ENCODE measurements at places on chromosomes 6 and 20. TPM values are rescaled to one million over a fixed set of nuclear protein-coding genes. Genes with fewer than 3 reads are reported as not detected.

Gene TMC2
- total RNA-seq = 0.12 TPM

Gene COL9A3
- total RNA-seq = 113 TPM

Gene SPACA1
- not detected for total RNA-seq

Gene BCKDHB
- 29.2 TPM for total RNA-seq

Gene FAM209B
- not detected for total RNA-seq

Gene EBF4
- total RNA-seq = 0.66 TPM

Gene PPT2
- total RNA-seq = 12.5 TPM

Gene MAVS
- total RNA-seq = 21.9 TPM

Gene BCAS1
- not detected for total RNA-seq

Gene DOP1A
- 18.6 TPM for total RNA-seq

Gene RIMS4
- total RNA-seq = 39.7 TPM

Gene ANGPT4
- 0.17 TPM for total RNA-seq

GRCh38 chr6:110823146-110823545 is 7.9 kb upstream of the CDK19 start:
- no peaks in the 10 kb centered on the region for H3K27me3 ChIP-seq
- no peaks in the 10 kb centered on the region for H3K4me1 ChIP-seq
- DNase-seq = no peak
- H3K36me3 ChIP-seq = no peaks in the 10 kb centered on the region
- no peak overlapping the region for H3K4me3 ChIP-seq

DNA sequence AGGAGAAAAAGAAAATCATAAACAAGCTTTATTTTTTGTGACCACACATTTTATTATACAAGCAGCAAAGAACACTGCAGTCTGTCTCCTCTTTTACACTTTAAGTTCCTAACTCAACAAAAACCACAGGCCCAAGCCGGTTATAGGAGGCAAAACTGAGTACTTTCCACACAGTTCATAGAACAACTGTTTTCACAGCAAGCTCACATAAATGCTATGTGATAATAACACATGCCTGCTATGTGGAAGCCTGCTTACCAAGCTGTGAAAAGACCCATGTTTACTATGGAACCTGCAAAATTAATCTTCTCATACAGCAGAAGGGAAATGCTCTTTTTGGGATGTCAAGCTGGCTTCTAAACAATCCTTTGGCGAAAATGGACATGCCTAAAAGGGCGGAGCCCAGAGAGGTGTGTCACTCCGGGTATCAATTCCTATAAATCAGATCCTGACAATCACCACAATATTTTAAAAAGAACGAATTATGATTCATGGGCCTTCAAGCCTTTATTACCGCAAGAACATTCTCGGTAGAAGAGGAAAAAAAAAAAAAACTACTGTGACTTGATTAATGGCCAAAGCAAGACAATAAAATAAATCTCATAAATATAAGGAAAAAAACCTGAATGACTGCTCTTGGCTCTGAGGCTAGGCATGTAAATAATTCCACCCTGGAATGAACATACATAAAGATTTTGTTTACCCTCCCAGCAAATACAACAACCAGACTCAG is 2.6 kb downstream of the TRERF1 start:
- H3K36me3 ChIP-seq = no peaks in the 10 kb centered on the region
- DNase-seq = no peak
- H3K4me3 ChIP-seq = peak overlapping the region; percentile 97

DNA sequence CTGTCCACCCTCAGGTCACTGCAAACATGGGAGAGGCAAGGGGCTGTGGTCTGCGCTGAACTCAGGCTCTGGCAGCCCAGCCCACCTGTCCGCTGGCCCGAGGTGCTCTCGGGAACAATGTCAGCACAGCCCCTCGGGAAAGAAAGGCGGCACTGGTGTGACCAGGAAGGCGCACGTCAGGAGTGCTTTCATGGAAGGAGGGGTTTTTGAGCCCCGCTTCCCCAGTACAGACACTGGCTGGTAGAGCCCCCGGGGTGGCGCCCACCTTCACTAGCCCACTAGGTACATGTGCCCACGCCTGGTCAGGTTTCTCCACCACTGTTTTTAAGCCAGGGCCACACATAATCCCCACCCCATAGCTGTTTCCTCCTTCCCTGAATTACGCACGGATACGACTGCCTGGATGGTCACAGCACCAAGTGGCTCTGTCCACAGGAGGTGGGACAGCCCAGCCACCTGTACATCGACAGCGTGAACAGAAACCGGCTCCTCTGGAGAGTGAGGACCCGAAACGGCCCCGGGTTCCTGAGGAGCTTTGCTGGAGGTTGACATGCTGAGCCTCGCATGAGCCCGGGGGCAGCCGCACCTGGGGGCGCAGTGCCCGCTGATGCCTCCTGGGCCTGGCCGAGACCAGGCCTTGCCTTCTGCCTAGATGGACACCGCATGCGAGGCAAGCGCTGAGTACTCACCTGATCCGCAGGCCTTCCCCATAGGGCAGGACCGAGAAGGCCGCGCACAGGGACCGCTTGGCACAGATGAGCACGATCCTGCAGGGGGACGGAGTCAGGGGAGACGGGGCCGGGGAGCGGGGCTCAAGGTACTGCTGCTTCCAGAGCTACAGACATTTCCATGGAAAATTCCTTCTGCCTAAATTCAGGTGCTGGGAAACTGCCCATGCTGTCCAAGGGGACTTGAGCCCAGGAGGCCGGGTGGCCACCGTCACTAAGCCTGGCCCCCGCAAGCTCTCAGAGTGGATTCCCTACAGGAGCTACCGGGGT is 7.6 kb downstream of the RPS21 start:
- no peak overlapping the region for H3K4me3 ChIP-seq
- DNase-seq = no peak
- no peaks in the 10 kb centered on the region for H3K4me1 ChIP-seq

- H3K4me3 ChIP-seq = no peak overlapping the region
- no peaks in the 10 kb centered on the region for H3K4me1 ChIP-seq
- DNase-seq = no peak
- no peaks in the 10 kb centered on the region for H3K27me3 ChIP-seq
- H3K27ac ChIP-seq = no peak overlapping the region
Observed at GRCh38 chr6:105608711-105609374, 206.0 kb upstream of the PREP start.

DNA sequence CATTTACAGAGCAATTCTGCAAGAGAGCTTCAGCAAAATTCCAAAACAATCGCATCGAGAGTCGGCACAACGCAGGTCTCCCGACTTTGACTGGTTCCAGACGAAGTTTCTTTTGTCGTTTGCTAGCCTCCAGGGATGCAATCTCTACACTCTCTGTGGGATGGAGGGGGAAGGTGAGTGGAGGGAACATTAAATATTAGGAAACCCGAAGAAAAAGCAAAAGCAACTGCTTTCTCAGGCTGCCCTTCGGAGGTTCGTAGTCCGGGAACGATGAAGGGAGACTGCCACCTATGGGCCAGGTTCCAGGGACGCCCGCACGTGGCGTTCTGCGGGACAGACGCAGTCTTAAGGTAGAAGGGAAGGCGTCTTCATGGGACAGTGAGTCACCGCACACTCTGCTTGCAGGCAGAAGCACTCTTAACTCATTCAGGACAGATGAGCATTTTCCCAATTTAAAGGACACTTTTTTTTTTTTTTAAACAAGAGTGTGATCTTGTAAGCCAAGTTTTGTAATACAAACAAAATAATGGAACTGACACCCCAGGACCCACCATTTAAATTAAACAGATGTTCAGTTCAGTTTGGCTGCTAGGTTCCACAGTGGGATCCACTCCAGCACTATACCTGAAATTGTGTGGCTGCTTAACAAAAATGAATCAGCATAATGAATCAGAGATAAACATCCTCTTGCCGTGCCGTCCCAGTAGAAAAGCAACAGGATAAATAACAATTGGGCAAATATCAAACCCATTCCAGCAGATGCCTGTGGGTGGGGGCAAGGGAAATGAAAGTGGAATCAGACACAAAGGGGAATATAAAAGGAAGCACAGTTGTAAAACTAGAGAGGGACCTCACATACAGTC is 65.8 kb upstream of the ARMC2 start:
- no peaks in the 10 kb centered on the region for H3K27me3 ChIP-seq
- peaks cover 38% of the 10 kb centered on the region for H3K4me1 ChIP-seq
- no peak overlapping the region for H3K27ac ChIP-seq

DNA sequence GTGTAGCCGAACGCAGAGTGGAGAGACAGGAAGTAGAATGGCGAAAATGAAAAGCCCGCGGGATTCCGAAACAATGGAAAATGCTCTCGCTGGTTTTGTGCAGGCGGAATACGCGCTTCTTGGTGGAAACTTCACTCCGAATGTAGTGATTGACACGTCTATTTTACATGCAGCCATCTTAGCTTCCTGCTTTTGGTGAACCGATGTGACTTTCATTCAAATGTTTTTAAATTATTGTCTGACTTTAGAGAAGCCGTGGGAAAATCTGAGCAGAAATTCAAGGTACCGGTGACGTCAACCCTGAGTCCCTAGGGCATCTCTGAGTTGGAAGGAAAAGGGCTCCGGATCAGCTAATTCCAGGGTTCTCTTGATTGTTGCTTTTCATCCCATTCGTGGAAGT is 11.4 kb downstream of the GPX5 start:
- peak overlapping the region; percentile 34 for H3K27ac ChIP-seq
- peak overlapping the region; percentile 64 for H3K4me3 ChIP-seq
- H3K27me3 ChIP-seq = no peaks in the 10 kb centered on the region

- peak overlapping the region; percentile 85 for H3K4me3 ChIP-seq
- H3K4me1 ChIP-seq = peaks cover 17% of the 10 kb centered on the region
- H3K27me3 ChIP-seq = no peaks in the 10 kb centered on the region
- H3K36me3 ChIP-seq = no peaks in the 10 kb centered on the region
- peak; percentile 57 for DNase-seq
- H3K27ac ChIP-seq = no peak overlapping the region
Observed at GRCh38 chr20:64063389-64064144, 569 bp downstream of the TCEA2 start.

DNA sequence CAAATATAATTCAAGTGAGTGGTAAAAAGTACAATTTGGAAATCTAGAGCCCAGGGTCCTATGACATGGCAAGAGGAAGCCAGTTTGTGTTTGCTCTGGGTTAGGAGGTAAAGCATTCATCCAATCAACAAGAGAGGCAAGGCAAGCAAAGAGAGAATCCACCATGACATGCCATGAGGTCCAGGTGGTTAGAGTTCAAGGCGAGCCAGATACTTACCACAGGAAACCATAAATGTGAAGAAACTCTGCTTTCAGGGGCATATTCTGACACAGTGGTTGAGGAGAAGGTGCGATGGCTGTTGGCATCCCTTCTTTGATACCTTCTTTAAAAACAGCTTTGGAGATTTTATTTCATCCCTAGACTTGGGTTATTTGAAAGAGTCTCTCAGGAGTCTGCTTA is 193.8 kb upstream of the MAN1A1 start:
- no peak for DNase-seq
- H3K4me1 ChIP-seq = peaks cover 13% of the 10 kb centered on the region
- no peaks in the 10 kb centered on the region for H3K36me3 ChIP-seq
- H3K27ac ChIP-seq = no peak overlapping the region
- H3K27me3 ChIP-seq = no peaks in the 10 kb centered on the region

- DNase-seq = no peak
- H3K36me3 ChIP-seq = no peaks in the 10 kb centered on the region
- no peaks in the 10 kb centered on the region for H3K4me1 ChIP-seq
- no peaks in the 10 kb centered on the region for H3K27me3 ChIP-seq
- no peak overlapping the region for H3K4me3 ChIP-seq
Observed at GRCh38 chr6:118724211-118724610, 72.8 kb upstream of the CEP85L start.

GRCh38 chr6:123848347-123848746 is 44.7 kb downstream of the NKAIN2 start:
- no peaks in the 10 kb centered on the region for H3K27me3 ChIP-seq
- no peak overlapping the region for H3K27ac ChIP-seq
- DNase-seq = no peak
- H3K4me3 ChIP-seq = no peak overlapping the region
- H3K36me3 ChIP-seq = no peaks in the 10 kb centered on the region

- no peak for DNase-seq
- H3K4me1 ChIP-seq = no peaks in the 10 kb centered on the region
- H3K4me3 ChIP-seq = no peak overlapping the region
- no peaks in the 10 kb centered on the region for H3K27me3 ChIP-seq
Observed at GRCh38 chr6:165227644-165228329, 81.6 kb downstream of the C6orf118 start.

DNA sequence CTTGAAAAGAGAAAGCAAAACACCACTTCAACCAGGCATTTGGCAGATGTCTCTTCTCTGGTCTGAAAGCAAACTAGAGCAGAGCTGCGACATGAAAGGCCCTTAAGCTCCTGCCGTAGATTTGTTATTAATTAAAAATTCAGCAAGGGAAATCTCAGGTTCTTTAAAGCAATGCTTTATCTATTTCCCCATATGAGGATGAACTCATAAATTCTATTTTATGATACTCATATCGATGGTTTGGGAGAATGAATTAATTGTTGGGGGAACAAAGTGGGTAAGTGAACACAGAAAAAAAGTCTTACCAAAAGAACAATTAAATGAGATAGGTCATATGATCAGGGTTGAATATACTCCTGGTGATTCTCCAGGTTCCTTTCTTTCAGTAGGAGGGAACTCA is 464.7 kb upstream of the SLC35B3 start:
- H3K27me3 ChIP-seq = no peaks in the 10 kb centered on the region
- no peak overlapping the region for H3K27ac ChIP-seq
- DNase-seq = no peak

GRCh38 chr6:39102071-39102820 is 12.7 kb downstream of the SAYSD1 start:
- H3K27ac ChIP-seq = no peak overlapping the region
- H3K36me3 ChIP-seq = no peaks in the 10 kb centered on the region
- H3K27me3 ChIP-seq = no peaks in the 10 kb centered on the region
- peak; percentile 92 for DNase-seq
- H3K4me3 ChIP-seq = no peak overlapping the region
- H3K4me1 ChIP-seq = peaks cover 11% of the 10 kb centered on the region

GRCh38 chr6:5099537-5099936 is 14.4 kb downstream of the PPP1R3G start:
- DNase-seq = no peak
- H3K27me3 ChIP-seq = no peaks in the 10 kb centered on the region
- H3K4me3 ChIP-seq = no peak overlapping the region

GRCh38 chr20:53274807-53275206 is 302.6 kb downstream of the TSHZ2 start:
- no peaks in the 10 kb centered on the region for H3K36me3 ChIP-seq
- no peaks in the 10 kb centered on the region for H3K4me1 ChIP-seq
- H3K4me3 ChIP-seq = no peak overlapping the region
- H3K27ac ChIP-seq = no peak overlapping the region
- H3K27me3 ChIP-seq = no peaks in the 10 kb centered on the region
- DNase-seq = no peak

- no peaks in the 10 kb centered on the region for H3K27me3 ChIP-seq
- H3K4me1 ChIP-seq = peaks cover 6% of the 10 kb centered on the region
- no peak for DNase-seq
- no peak overlapping the region for H3K4me3 ChIP-seq
- no peak overlapping the region for H3K27ac ChIP-seq
Observed at GRCh38 chr20:37198932-37199660, 19.7 kb upstream of the MROH8 start.

- H3K4me3 ChIP-seq = no peak overlapping the region
- no peak for DNase-seq
- H3K27me3 ChIP-seq = no peaks in the 10 kb centered on the region
- H3K27ac ChIP-seq = no peak overlapping the region
- H3K4me1 ChIP-seq = no peaks in the 10 kb centered on the region
Observed at GRCh38 chr6:9420316-9421015, 985.1 kb upstream of the SLC35B3 start.

GRCh38 chr6:112049026-112049799 is 4.7 kb upstream of the CCN6 start:
- no peak overlapping the region for H3K27ac ChIP-seq
- no peaks in the 10 kb centered on the region for H3K4me1 ChIP-seq
- no peaks in the 10 kb centered on the region for H3K27me3 ChIP-seq
- H3K4me3 ChIP-seq = no peak overlapping the region
- DNase-seq = no peak

- no peaks in the 10 kb centered on the region for H3K36me3 ChIP-seq
- no peak for DNase-seq
- H3K27ac ChIP-seq = no peak overlapping the region
- H3K27me3 ChIP-seq = no peaks in the 10 kb centered on the region
Observed at GRCh38 chr6:152879681-152880080, 103.2 kb downstream of the FBXO5 start.
